ENCODE measurements at places on chromosomes 16 and 17. TPM values are rescaled to one million over a fixed set of nuclear protein-coding genes. Genes with fewer than 3 reads are reported as not detected.

DNA sequence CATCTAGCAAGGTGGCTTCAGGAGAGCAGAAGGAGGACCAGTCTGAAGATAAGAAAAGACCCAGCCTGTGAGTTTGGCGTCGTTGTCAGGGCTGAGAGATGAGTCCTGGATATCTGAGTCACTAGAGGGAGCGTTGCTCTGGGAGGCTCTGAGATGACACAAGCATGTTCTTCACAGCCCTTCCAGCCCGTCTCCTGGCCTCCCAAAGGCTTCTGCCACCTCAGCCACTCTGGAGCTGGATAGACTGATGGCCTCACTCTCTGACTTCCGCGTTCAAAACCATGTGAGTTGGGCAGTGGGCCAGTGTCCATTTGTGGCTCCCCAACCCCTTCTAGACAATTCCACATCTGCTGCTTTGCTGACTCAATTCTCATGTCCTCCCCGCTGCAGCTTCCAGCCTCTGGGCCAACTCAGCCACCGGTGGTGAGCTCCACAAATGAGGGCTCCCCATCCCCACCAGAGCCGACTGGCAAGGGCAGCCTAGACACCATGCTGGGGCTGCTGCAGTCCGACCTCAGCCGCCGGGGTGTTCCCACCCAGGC is 2.3 kb downstream of the TGFB1I1 start:
- peak; percentile 54 for DNase-seq

Gene SMIM36
- not detected for total RNA-seq

GRCh38 chr17:63433746-63434591 is 12.1 kb downstream of the CYB561 start:
- DNase-seq: peak; percentile 94

Gene HS3ST2
- 0.83 TPM for total RNA-seq

- no peak for DNase-seq
These were observed 12.5 kb upstream of the SPHK1 start for GRCh38 chr17:76371656-76372628.

DNA sequence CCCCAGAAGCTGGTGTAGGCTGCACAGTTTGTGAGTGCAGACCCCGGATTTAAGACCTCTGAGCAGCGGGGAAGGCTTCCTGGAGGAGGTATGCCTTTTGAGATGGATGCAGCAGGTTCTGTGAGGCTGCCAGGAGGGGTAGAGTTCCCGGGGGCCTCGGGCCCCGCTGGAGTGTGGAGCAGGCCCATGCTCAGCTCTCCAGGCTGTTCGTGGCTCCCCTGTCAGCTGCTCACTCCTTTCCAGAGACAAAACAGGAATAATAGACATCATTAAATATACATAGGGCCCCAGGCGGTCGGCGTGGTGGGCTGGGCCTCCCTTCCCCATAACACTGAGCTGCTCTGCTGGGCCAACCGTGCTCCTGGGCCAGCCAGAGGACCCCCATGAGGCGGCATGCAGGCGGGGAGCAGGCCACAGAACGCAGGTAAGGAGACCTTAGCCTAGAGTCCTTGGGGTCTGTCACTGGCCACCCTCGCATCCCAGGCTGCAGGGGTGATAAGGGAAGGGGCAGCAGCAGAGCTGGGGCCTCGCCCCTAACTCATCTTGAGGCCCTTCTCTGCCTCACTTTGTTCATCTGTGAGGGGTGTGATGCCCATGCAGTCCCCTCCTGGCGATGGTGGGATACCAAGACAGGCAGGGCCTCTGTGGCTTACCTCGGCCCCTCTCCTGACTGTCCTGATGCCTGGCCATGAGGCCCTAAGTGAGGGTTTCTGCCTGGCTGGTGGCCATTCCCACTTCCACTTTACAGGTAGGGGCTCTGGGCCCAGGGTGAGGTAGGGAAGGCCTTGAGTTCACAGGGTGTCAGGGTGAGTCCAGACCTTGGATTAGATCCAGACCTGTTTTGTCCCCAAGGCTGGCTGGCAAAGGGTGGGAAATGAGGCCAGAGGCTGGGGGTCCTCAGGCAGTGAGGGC is at the start of gene MYO15A:
MYO15A (plus strand) TSS at position 356 of the 912 bp plus-strand sequence. CDS start 10,045 bp downstream, outside the sequence.
- DNase-seq: no peak

Gene CACNG4
- total RNA-seq: 0.14 TPM

DNA sequence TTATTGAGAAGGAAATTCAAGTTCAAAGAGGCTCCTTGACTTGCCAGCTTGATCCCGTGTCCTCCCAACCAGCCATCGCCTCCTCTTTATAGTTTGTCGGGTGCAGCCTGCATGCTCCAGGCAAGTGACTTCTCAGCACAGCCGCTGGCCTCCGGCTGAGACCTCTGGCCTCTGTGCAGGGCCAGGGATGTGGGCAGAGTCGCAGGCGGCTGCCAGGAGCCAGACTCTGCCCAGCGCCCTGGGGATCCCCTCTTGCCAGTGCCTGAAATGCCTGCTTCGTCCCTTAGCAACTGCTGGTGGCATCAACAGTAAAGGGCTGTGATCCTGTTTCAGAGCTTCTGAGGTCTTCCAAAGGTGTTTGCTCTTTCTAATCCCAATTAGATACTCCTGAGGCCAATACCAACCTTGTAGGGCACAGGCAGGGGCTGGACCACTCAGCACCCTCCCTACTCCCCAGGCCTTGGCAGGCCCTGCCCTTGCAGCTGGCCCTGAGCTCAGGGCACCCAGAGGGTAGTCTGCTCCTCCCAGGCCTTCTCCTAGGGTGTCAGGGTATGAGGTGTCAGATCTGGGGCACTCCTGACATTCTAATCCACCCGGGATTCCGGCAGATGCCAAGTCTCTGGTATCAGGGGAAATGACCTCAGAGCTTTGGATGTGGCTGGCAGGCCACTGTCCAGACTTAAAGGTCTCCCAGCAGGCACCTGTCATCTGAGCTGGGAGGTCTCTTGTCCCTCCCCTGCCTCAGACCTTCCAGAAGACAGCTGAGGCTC is 68.0 kb upstream of the SIAH1 start:
- DNase-seq: no peak

Gene ABAT
- 16.8 TPM for total RNA-seq
